ENCODE measurements at places on chromosomes 7 and 10. TPM values are rescaled to one million over a fixed set of nuclear protein-coding genes. Genes with fewer than 3 reads are reported as not detected.

DNA sequence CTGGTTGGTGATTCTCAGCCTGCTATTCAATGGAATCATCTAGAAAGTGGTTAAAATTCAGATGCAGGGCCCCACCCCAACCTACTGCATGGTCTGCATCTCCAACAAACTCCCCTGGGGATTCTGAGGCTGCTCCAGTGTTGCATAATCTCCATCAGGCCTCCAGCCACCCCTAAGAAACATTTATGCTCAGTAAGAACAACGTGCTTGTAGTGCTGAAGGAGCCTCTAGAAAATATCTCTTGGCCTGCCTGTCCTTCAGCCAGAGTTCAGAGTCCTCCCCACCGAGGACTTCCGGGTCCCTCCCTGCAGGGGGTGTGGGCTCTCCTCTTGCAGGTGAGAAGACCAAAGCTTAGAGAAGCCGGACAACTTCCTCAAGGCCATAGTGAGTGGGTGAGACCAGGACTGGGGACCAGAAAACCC is 159.8 kb downstream of the SH3PXD2A start:
- no peak overlapping the region for H3K27ac ChIP-seq
- peaks cover 35% of the 10 kb centered on the region for H3K4me1 ChIP-seq
- no peaks in the 10 kb centered on the region for H3K36me3 ChIP-seq
- DNase-seq, result no peak
- no peak overlapping the region for H3K4me3 ChIP-seq
- peaks cover 2% of the 10 kb centered on the region for H3K27me3 ChIP-seq

DNA sequence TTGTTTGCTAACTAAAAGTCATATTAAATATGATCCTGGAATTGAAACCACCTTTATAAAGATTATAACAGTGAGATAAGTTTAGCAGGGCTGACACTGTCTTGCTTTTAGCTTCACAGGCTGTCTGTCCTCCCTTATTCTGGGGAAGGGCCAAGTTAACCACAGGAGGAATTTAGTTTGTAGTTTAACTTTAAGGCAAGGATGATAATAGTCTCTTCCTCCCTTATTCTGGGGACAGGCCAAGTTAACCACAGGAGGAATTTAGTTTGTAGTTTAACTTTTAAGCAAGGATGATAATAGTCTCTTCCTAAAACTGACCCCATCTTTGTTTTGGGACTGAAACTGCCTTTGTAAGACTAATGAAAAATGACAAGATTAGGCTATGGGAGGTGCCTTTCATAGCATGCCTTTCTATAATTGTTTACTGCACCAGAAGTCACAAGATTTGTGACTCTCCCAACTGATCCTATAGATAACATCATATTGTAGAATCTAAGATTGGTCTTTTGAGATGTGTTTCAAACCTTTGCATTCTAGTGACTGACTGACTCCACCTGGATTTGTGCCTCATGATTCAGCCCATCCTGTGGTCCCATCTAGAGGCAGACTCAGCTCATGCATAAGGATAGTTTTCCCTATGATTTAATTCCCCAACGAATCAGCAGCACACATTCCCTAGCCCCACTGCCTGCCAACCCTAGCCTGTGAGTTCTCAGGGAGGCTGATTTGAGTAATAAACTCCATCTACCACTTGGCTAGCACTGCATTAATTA is 212.0 kb downstream of the MAGI2 start:
- DNase-seq, result no peak
- no peak overlapping the region for H3K27ac ChIP-seq
- H3K36me3 ChIP-seq, result no peaks in the 10 kb centered on the region
- no peak overlapping the region for H3K4me3 ChIP-seq
- no peaks in the 10 kb centered on the region for H3K27me3 ChIP-seq

DNA sequence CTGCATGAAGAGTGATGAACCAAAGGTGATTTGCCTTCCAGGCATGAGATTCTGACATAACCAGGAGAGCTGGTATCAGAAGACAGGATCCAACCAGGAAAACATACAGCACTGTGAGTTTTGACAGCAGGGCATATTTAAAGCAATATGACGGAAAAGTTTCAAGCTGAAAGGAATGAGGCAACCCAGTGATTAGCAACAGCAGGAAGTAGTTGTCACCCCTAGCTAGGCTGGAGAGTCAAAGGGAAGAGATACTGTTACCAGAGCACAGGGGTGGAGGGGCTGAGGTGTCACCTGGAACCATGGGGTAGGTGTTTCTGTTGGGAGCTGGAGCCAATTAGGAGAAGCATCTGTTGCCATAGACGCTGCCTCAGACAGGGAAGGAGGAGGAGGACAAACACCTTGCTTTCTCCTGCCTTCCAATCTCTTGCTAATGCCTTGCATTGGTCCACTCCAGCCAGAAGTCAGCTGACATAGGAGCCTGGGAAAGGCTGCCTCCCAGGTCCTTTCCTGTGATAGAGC is 125.4 kb upstream of the SORCS3 start:
- no peaks in the 10 kb centered on the region for H3K4me1 ChIP-seq
- no peak for DNase-seq
- H3K4me3 ChIP-seq, result no peak overlapping the region
- no peaks in the 10 kb centered on the region for H3K36me3 ChIP-seq
- H3K27ac ChIP-seq, result no peak overlapping the region
- H3K27me3 ChIP-seq, result peaks cover 16% of the 10 kb centered on the region

Gene ADGRA1
- total RNA-seq, result not detected

Gene GAD2
- not detected for total RNA-seq

Gene PDE6C
- not detected for total RNA-seq

Gene RPEL1
- total RNA-seq, result not detected

Gene SFTPA1
- not detected for total RNA-seq

Gene SYCE1
- 0.19 TPM for total RNA-seq

Measured in activated CD4-positive, alpha-beta T cell treated with anti-CD3 and anti-CD28 coated beads for 36 hours (primary cell).